ENCODE measurements at places on chromosomes 2 and 18.

DNA sequence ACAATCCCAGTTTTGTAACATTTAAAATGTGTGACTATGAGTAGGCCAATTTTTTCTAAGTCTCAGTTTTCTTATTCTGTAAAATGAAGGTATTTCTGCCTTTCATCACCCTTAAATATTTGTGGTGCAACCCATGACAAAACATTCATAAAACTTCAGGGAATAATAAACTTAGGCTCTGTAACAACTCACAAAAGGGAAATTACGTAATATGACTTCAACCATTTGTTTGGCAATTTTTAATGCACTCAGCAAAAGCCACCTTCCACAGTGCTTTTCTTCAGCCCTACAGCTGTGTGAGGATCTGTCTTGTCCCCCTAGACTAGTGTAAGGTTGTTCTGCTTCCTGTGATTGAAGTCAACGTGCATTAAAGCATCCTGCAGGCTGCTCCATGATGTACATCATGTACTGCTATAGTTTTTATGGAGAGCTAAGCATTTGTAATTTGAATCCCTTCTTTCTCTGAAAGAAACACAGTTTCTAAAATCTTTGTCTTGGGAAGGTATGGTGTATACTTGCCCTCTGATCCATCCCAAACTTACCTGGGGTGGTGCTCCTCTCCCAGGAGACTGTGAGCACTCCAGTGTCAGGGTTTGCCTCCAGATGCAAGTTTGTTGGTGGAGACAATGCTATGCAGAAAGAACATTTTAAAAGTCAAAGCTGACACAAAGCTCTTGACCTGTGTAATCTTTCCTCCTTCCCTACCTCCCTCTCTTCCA, 39.1 kb downstream of the FN1 start:
- DNase-seq: no peak

DNA sequence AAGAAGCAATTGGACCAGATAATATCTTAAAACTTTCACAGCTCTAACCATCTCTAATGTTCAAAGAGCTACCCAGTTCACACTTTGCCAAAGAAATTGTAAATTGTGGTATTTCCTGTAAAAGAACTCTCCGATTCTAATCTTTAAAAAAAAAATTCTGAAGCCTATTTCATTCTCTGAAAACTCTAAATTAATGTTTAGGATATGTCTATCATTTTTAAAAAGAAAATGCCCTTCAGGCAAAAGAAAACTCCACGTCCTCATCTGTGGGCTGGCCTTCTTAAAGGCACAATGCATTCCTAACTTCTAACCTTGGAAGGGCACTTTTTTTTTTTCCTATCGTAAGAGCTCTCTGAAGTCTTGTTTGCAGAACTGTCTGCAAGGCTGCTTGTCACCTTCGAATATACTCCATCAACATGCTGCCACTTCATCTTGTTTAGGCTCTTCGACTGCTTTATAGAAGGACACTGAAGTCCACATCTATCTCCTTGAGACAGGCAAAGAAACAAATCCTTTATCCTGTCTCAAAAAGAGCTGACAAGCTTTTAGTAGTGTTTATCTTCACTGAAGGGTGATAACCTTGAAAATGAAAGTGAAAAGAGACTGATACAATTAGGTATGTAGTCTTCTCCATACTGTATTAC, 124.3 kb upstream of the SLC39A10 start:
- DNase-seq: no peak

DNA sequence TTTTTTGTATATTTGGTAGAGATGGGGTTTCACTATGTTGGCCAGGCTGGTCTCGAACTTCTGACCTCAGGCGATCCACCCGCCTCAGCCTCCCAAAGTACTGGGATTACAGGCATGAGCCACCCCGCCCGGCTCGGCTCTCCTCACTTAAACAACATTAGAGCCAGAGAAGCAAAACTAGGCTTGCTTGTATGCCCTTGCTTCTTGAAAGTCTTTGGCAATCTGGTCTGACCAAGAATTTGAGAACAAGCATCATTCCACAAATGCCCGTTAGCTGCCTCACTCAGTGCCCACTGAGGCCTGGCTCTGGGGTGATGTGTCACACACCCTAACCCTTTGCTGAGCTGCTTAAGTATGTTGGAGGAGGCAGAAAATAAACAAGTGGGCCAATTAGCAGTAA, 33.5 kb downstream of the SOWAHC start:
- no peak for DNase-seq

- DNase-seq: no peak
These were observed 218.2 kb upstream of the RAB12 start for GRCh38 chr18:8391068-8391467.

DNA sequence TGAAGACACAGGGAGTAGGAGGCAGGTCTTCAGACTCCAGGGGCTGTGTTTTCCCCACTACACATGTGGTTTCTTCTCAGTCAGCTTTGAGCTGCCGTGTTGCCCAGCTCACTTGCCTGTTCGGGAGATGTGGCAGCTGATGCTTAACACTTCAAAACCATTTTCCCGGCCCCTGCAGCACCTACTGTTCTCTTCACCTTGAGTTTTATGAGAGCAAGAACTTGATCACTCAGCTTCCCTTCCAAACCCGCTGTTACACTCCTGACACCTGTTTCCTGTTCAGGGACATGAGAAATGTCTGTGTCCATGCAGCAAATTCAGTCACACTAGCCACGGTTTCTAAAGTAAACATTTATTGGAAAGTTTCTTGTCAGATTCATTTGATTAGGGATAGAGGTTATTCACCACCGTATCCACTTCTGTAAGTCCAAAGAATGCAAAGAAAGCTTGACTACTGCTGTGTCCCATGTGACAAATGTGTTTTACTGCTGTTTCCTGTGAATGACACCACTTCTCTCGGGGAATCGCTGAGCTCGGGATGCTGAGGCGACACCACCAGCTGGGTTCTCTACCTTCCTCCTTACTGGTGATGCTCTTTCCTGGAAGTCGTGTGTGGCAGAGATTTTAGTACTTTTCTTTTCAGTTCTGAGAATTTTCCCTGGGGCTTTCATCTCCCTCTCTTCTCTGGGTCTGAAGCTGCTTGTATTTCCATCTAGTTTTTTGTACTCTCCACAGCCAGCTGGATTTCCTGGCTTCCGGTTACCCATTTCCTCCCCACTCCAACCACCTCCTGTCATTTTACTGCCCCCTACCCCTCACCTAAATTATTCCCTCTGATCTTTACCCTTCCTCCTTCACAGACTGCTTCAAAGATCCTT, 91.7 kb downstream of the KLF7 start:
- peak; percentile 63 for DNase-seq

DNA sequence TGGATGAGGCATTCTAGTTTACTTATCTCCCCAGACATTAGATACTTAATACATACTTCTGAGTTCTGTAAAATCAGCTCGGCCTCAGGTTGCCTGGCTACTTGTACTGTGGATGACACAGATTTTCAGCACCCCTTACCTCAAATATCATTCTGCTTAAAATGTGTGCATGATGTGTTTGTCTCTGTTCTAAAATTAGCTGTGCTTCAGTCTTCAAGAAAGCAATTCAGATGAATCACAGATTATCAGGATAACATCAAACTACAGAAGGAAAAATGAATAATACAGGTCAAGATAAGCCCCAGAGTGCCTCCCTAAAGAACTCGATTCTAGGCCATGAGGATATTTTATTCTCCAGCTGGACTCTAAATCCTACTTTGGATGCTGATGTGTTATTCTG, 21.3 kb upstream of the MAPRE2 start:
- DNase-seq: no peak

GRCh38 chr2:3667151-3667631, 9.2 kb downstream of the ALLC start:
- DNase-seq: no peak

GRCh38 chr2:10452312-10452711, 4.2 kb upstream of the ODC1 start:
- DNase-seq: peak; percentile 30

DNA sequence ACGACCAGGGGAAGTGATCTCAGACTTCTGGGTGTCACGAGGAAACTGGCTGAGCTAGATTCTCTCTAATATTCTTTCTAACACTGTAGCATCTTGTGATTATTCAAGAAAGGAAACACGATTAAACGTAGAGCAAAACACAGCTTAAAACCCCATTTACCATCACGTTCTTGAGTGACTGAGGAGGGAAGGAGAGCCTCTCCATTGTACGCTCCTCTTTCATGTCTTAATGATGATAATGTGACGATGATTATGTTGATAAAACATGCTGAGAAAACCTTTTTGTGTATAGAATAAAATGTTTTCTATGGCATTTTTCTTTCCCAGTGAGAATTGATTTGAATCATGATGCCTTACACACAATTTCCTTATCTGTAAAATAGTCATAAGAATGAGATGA, 705.6 kb upstream of the ID2 start:
- DNase-seq: no peak

DNA sequence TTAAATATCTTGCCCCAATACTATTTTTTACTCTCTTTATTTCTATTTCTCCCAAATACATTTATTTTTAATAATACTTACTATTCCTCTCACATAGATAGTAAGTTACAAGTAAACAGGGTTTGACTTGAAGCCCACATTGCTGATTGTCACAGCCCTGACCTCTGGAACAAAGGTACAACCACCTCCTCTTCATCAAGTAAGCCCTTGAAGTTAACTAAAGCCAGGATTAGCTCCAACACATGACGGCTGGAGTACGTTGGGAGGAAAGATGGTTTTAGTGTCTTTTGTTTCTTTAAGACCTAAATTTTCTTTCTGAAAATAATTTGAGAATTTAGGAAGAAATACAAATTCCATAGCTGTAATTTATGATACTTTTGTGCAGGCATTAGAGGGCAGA, 949 bp downstream of the MYOM1 start:
- DNase-seq: no peak

- no peak for DNase-seq
These were observed 10.8 kb upstream of the TAF4B start for GRCh38 chr18:26215247-26215970.

- no peak for DNase-seq
These were observed 461.4 kb downstream of the RNF144A start for GRCh38 chr2:7378591-7378990.

DNA sequence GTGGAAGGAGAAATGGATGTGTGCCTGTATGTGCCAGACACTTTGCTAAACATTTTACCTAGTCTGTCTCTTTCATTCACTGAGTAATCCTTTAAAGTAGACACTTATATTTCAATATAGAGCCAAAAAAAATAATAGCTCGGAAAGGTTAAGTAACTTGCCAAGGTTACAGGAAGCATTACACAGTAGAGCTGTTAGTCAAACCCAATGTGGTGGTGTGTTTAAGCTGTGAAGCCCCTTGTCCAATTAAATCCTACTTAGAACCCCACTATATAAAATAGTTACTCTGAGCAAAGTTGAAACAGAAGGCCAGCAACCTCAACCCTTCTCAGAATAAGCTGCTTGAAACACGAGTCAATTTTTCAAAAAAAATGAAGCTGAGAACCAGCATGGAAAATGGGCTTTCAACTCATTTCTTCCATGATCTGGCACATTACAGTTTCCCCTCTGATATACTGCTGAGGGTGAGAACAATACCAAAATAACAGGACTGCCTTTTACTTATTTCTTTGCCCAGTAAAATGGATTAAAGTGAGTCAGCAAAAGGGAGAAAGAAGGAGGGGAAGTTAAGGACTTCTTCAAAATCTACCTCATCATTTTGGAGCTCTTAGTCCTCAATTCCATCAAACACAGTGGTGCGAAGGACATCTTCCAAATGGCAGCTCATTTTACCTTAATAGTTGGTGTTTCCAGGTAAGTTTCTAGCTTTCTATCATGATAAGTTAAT, 7.9 kb downstream of the RDH14 start:
- DNase-seq: no peak

GRCh38 chr2:23069156-23069555, 315.8 kb upstream of the KLHL29 start:
- no peak for DNase-seq
